ENCODE measurements at places on chromosomes 1 and 21.

DNA sequence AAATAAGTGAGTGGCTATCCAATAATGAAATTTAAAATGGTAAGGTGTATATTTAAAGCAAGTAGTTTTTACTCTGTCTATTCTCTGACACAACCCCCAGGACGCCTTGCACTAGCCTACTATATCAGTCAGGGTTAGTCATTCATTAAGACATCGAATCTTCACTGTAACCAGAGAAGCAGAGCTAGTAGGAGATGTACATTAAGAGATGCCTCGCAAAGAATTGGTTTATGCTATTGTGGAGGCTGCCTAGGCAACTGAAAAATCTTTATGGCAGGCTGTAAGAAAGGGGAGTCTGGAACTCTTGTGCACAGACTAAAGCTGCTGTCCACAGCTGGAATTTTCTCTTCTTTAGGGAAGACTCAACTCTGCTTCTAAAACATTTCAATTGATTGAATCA lies 28.8 kb downstream of the NTNG1 start:
- no peak overlapping the region for H3K4me3 ChIP-seq
- H3K36me3 ChIP-seq: no peaks in the 10 kb centered on the region

GRCh38 chr21:40299451-40299850 lies 432.2 kb downstream of the PCP4 start:
- H3K4me3 ChIP-seq: no peak overlapping the region
- H3K27ac ChIP-seq: no peak overlapping the region
- no peaks in the 10 kb centered on the region for H3K4me1 ChIP-seq
- no peak for DNase-seq

- H3K36me3 ChIP-seq: no peaks in the 10 kb centered on the region
- no peaks in the 10 kb centered on the region for H3K4me1 ChIP-seq
- no peak overlapping the region for H3K27ac ChIP-seq
- H3K27me3 ChIP-seq: peaks cover 37% of the 10 kb centered on the region
Measured at GRCh38 chr1:181318022-181318857, 165.1 kb upstream of the CACNA1E start.

DNA sequence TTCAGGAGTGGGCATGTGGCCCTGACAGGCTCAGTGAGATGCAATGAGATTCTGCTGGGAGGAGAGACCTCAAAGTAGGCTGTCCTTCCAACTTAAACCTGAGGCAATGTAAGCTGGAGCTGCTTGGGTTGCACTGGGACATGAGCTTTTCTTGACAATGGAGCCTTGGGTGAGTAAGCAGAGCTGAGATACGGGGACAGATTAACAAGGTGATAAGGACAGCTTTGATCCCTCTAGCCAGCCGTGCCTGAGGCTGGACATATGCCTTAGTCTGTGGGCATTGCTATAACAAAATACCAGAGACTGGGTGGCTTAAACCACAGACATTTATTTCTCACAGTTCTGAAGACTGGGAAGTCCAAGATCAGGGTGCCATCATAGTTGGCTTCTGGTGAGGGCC lies 18.3 kb upstream of the NGF start:
- peaks cover 13% of the 10 kb centered on the region for H3K4me1 ChIP-seq
- no peaks in the 10 kb centered on the region for H3K36me3 ChIP-seq
- H3K27me3 ChIP-seq: peaks cover 2% of the 10 kb centered on the region
- no peak overlapping the region for H3K4me3 ChIP-seq
- no peak for DNase-seq

DNA sequence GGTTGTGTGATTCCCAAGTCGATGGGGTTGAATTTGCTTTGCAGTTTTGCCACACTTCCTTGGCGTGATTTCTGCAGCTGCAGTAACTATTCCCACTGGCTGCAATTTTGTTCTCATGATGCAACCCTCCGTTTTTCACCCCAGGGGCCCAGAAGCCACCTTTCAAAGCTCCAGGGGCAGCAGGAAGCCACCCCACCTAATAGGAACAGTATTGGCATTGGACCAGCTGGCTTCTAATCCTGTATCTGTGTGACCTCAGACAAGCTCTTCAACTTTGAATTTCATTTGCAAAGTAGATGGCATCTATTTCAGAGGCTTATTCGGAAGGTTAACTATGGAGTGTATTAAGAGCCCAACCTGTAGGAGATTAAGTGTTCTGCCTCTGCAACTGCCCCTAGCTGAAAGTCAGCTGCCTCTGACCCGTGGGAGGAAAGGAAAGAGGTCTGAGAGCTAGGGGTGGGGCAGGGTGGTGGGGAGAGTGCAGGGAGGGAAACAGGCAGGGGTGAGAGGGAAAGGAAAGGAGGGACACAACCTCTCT lies 12.6 kb downstream of the C1orf115 start:
- H3K4me3 ChIP-seq: no peak overlapping the region
- H3K36me3 ChIP-seq: peaks cover 4% of the 10 kb centered on the region
- peaks cover 19% of the 10 kb centered on the region for H3K4me1 ChIP-seq
- H3K27me3 ChIP-seq: no peaks in the 10 kb centered on the region
- DNase-seq: no peak
- H3K27ac ChIP-seq: no peak overlapping the region
